ENCODE measurements at places on chromosomes 12 and 14.

DNA sequence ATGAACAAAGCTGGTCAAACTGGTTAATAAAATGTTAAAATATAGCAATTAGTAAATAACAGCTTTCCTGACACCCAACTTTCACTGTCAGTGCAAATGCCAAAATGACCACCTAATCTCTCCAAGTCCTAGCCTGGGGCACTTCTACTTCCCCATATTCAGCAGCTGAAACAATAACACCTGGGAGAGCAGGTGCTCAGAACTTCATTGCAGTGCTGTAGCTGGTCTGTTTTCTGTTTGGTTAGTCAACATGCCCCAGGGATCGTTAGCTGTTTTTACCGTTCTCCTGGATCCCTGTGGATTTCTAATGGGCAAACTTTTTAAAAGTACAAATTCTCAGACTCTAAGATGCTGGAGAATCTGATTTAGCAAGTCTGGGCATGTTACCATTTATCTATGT, 759.7 kb downstream of the GALC start:
- DNase-seq, result no peak

DNA sequence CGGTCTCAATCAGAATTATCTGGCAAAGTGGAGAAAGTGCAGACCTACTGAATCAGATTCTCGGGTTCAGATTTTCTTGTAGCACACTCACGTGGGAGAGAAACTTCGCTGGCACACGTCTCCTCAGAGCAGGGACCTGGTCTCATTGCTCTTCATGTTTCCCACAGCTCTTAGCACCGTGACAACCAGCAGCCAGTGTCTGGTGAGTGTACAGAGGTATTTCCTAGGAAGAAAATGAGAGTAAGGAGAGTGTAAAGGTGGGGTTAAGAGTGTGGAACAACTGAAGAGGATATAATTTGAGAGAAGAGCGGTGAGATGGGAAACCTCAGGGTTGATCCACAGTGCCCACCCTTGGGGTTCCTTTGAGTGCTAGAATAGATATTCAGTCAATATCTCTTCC, 89.2 kb downstream of the ARF6 start:
- DNase-seq, result no peak

GRCh38 chr14:76776428-76777251, 15.4 kb downstream of the VASH1 start:
- DNase-seq, result no peak

GRCh38 chr12:108595711-108596647, 1.9 kb downstream of the TMEM119 start:
- no peak for DNase-seq

- no peak for DNase-seq
Observed at GRCh38 chr14:35991356-35991755, 165.2 kb downstream of the BRMS1L start.

- DNase-seq, result no peak
Observed at GRCh38 chr12:53338916-53339315, 2.8 kb upstream of the SP7 start.
